Suppressor macrophage (primary cell): ENCODE measurements at places on chromosomes 12 and 14.

DNA sequence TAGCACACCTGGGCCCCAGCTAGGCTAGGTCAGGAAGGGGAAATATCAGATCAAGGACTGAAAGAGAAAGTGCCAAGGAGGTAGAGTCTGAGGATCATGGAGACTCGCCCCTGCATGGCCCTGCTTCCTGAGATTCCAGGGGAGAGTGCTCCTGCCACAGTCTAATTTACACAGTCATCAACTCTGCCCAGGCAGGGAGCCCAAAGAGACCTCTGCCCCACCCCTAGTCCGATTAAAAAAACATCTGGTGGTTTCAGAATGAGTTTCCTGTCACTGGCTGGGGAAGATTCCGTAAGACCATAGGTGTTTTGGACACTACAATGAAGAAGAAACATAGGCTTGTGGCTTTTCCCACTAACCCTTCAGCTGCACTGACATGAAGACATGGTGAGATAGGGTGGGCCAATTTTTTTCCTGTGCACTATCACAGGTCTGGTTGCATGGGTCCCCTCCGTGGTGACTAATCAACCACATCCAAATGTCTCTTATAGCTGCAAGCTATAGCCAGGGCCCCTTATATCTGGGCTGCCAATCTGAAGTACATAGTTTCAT is 31.5 kb upstream of the GZMB start:
- no peak for DNase-seq

- peak; percentile 17 for DNase-seq
Measured at GRCh38 chr12:127150028-127150427, 1116.9 kb upstream of the TMEM132C start.

DNA sequence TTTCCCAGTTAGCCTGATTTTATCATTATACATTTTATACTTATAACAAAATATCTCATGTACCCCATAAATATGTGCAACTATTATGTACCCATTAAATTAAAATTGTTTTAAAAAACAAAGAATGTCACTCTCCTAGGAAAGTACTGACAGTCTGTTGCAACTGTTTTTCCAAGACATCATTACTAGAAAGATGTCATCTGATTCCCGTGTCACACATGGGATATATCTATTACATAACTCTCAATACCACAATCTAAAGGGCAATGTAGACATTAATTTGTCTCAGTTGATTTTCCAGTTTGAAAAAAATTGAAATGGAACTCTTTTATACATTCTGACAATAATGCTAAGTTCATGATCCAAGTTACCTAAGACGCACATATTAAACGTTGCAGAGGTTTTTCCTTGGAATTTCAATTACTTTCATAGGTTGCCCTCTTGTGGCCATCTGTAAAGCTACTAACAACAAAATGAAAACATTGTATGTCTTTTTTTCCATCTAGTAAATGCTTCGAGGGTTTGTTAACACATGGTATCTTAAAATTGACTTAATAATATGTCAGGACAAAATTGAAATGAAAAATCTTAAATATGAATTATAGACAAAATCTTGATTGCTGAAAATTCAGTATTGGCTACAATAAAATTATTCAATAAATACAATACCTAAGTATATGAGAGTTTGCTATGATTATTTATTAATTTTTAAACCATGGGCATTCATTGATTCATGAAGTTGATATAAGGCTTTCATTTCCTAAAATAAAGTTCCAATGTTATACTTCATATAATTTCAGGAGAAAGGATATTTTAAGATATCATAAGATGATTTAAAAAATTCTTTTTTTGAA is 131.6 kb downstream of the PPFIA2 start:
- DNase-seq: peak; percentile 42

GRCh38 chr14:89252887-89253532 is 164.0 kb downstream of the FOXN3 start:
- DNase-seq: peak; percentile 37

DNA sequence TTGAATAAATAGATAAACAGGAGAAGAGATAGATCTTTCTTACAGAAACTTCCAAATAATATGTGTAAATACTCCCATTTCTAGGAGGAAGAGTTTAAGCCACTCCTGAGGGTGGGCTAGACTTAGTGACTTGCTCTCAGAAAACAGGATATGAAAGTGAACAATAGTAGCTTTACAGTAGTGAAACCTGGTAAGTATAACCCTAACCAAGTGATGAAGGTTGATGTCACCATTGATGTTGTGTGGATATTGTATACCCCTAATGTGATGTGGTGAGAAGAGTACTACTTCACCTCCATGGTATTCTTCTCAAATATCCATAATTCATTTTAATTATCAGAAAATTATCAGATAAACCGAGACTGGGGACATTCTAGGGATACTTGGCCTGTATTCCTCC is 20.9 kb downstream of the AKAP6 start:
- DNase-seq: no peak

- DNase-seq: no peak
Measured at GRCh38 chr12:49400304-49400703, 33.0 kb downstream of the SPATS2 start.

GRCh38 chr12:101694297-101694848 is 3.1 kb upstream of the CHPT1 start:
- no peak for DNase-seq

GRCh38 chr14:74362361-74362915 is 14.2 kb downstream of the VRTN start:
- peak; percentile 93 for DNase-seq

DNA sequence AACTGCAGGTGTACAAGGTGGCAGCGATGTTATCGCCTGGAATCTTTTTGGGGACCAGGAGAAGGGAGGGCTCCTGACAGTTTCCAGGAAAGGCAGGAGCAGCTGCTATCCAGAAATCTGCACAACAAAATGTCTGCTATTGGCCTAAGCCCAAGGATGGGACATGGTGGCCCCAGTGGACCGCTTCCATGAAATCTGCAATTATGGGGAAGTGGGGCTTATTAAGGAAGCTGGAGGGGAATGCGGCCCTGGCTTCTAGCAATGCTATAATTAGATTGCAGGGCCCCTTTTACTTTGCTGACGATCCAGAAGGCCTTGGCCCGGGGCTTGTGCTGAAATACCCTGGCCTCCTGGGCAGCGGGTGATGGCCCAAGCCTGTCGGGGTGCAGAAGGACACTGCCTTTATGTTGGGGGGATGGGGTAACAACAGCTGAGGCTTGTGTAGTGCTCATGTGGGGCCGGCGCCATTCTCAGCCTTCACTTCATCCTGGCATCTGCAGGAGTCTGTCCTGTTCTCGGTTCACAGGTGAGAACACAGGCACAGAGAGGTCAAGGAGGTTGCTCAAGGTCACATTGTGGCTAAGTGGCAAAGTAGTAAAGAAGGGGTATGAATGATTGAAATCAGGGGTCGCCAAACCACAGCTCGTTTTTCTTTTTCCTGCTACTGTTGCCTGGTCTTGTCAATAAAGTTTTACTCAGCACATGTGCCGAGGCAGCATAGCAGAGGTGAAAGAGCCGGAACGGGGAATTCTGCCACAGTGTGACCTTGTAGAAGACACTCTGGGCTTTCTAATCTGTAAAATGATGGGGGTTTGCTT is 153.5 kb downstream of the RBM19 start:
- DNase-seq: no peak

DNA sequence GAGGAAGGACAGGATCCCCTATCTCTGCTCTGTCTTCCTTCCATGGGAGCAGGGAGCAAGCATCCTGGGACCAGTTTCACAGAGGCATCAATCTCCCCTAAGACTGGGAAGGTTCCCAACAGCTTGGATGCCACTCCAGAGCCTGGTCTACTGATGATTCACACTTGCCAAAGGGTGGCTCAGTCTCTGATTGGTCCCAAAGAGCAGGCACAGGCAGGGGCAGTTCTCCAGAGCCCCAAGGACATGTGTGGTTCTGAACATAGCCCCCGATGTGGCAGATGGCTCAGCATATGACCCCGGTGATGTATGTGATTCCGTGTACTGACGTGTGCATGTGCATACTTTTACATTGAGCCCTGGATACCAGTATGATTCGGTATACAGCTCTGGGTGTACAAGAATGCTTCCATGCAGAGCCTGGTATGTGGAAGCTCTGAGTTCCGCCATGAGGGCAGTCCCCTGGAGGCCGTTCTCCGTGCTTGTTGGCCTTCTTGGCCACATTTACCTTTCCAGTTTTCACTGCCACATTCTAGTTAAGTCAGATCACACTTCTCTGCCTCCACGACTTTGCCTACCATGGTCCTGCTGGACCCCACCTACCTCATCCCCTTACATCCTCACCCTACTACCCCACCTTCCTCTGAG is 21.2 kb downstream of the ITGA7 start:
- no peak for DNase-seq

GRCh38 chr12:2231011-2231595 is 178.3 kb downstream of the CACNA1C start:
- no peak for DNase-seq

DNA sequence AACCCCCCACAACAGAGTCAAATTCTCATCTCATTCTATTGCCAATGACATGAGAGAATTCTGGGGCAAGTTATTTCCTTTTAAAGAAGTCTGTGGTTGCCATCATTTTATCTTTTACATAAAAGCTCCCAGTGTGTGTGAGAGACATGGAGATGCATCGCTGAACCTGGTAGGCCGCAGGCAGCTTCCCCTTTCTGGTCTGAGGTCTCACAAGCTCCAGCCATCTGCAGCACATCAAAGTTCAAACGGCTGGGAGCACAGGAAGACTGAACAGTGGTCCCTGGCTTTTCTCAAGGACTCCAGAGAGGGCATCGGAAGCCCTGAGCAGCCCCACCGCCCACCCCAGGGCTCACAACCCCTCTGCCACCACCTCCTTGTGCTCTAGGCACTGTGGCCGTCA is 141.7 kb downstream of the RIMBP2 start:
- no peak for DNase-seq

GRCh38 chr14:23605931-23606585 is 27.5 kb upstream of the JPH4 start:
- DNase-seq: no peak

- no peak for DNase-seq
Measured at GRCh38 chr12:113860059-113860820, 105.9 kb downstream of the RBM19 start.

GRCh38 chr14:61638595-61639387 is 56.5 kb upstream of the HIF1A start:
- DNase-seq: no peak

- no peak for DNase-seq
Measured at GRCh38 chr12:2974560-2974971, 15.4 kb downstream of the TEAD4 start.

DNA sequence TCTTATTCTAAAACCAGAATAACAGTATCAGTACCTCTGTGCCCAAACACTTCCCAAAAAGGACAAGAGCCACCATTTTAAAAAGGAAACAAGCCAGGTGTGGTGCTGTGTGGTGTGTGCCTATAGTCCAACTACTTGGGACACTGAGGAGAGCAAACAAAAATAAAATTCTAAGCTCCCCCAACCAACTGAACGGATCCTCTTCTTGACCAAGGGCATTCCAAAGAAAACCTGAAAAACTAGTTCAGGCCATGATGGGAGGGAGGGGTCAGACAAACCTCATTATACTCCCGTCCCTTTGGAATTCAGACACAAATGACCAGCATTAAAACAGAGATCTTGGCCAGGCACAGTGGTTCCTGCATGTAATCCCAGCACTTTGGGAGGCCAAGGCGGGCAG is 20.5 kb downstream of the SLC11A2 start:
- DNase-seq: no peak

GRCh38 chr14:54451961-54452360 is 10.8 kb upstream of the CNIH1 start:
- DNase-seq: peak; percentile 67

DNA sequence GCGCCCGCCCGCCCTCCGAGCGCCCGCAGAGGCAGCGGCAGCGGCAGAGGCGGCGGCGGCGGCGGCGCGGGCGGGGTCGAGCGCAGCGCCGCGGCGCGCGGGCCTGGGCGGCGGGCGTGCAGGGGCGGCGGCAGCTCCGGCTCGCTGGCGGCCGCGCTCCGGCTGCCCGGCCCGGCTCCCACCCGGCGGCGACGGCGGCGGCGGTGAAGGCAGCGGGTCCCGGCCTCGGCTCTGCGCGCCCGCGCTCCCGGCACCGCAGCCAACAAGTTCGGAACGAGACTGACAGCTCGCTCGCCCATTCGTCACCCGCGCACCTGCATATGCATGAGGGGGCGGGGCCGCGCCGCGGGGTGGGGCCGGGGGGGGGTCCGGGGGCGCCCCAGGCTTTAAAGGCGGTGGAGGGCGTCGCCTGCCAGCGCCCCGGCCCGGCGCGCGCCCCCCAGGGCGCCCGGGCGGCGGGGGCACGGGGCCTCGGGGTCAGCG is at the start of gene JAG2:
Gene JAG2 (minus strand): TSS at position 281 of the 483 bp plus-strand sequence. CDS start 356 bp downstream, outside the sequence.
- DNase-seq: no peak

GRCh38 chr14:101418601-101419000 is 142.7 kb upstream of the DIO3 start:
- no peak for DNase-seq

- peak; percentile 80 for DNase-seq
Measured at GRCh38 chr14:81219759-81220579, 790 bp downstream of the GTF2A1 start.

GRCh38 chr12:104669089-104669721 is 212.5 kb downstream of the CHST11 start:
- DNase-seq: no peak

DNA sequence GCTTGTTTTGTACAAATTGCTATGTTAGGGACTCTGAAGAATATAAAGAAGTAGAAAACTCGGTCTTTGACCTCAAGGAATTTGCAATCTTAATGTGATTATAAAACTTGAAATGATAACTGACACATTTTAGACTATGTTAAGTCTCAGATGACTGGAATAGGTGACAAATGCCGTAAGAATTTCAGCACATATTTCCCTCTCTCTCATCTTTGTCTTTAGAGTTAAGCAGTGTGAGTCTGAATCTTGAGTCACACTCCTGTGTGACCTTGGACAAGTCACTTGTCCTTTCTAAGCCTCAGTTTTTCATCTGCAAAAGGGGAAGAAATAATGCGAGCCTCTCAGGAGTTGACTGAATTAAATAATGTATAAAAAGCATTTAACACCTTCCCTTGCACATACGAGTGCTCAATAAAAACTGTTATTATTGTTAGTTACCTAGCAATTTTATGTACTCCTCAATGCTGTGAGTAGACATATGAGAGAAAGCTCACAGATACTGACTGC is 103.7 kb downstream of the DYRK2 start:
- no peak for DNase-seq

DNA sequence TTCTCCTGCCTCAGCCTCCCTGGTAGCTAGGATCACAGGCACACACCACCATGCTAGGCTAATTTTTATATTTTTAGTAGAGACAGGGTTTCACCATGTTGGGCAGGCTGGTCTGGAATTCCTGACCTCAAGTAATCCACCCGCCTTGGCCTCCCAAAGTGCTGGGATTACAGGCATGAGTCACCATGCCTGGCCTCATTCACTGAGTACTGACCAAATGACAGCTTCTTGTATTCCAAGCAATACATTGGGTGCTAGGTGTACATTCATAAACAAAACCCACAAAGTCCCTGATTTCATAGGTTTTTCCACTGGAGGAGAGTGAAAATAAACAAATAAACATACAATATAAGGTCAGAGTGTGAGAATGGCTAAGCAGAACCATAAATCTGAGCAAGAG is 136.3 kb downstream of the HELB start:
- DNase-seq: no peak
